Central memory CD8-positive, alpha-beta T cell (primary cell): ENCODE measurements at places on chromosomes 6 and 20.

- no peaks in the 10 kb centered on the region for H3K27me3 ChIP-seq
- no peaks in the 10 kb centered on the region for H3K4me1 ChIP-seq
- no peaks in the 10 kb centered on the region for H3K36me3 ChIP-seq
- H3K27ac ChIP-seq = no peak overlapping the region
- no peak overlapping the region for H3K4me3 ChIP-seq
Observed at GRCh38 chr6:43150051-43150751, 20.9 kb upstream of the SRF start.

- H3K4me3 ChIP-seq = no peak overlapping the region
- H3K27ac ChIP-seq = no peak overlapping the region
- H3K4me1 ChIP-seq = no peaks in the 10 kb centered on the region
- H3K36me3 ChIP-seq = peaks cover 1% of the 10 kb centered on the region
Observed at GRCh38 chr20:43284486-43284885, 94.8 kb upstream of the PTPRT start.

DNA sequence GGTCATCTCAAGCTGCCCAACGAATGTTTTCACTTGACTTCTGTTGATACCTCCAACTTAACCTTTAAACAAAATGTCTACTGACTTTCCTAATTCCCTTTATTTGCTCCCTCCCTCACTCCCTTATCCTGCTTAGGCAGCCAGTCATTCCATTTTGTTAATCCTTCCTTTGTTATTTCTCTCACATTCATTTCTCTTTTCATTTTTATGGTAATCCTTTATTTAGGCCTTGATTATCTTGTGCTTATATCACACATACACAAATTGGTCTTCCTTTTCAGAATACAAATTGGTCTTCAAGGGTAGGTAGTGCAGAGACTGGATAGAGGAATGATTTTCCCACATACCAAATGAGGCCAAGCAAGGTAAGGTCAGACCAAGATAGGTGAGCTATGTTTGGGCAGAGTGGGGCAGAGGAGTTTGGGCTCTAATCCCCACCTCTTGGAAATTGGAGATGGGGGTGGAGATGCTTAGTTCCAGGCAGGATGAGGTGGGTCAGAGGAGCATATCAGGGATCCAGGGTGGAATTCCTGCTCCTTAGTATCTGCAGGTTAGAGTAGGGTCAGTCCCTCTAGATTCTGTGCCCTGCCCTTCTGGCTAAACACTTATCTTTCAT, 2.0 kb upstream of the SPACA1 start:
- DNase-seq = no peak
- no peaks in the 10 kb centered on the region for H3K36me3 ChIP-seq
- no peaks in the 10 kb centered on the region for H3K4me1 ChIP-seq
- no peak overlapping the region for H3K27ac ChIP-seq
- H3K4me3 ChIP-seq = no peak overlapping the region
- peaks cover 27% of the 10 kb centered on the region for H3K27me3 ChIP-seq

DNA sequence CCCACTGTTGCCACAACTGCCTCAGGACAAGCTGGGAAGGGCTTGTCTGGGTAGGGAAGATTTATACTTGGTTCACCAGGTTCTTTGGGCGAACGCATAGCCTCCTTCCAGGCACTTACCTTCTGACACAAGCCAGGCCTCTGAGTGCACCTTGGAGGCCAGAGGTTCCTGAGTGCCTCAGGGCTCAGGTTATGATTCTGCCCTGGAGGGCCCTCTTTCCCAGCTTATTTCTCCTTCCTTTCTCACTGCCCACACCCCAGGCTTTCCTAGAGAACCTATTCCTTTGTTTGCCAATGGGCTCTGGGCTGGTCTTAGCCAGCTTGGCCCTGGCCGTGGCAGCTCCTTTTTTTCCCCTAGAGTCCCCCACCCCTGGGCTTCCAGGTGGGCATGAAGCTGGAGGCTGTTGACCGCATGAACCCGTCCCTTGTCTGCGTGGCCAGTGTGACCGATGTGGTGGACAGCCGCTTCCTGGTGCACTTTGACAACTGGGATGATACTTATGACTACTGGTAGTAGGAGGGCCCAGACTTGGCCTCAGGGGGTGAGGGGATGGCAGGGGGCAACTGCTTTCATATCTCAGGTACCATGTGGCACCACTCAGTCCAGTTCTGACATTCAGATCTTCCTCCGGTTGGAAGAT, 25.0 kb downstream of the L3MBTL1 start:
- no peaks in the 10 kb centered on the region for H3K4me1 ChIP-seq
- no peaks in the 10 kb centered on the region for H3K27me3 ChIP-seq
- H3K36me3 ChIP-seq = peaks cover 4% of the 10 kb centered on the region
- no peak overlapping the region for H3K27ac ChIP-seq
- no peak overlapping the region for H3K4me3 ChIP-seq
- no peak for DNase-seq

GRCh38 chr20:25015986-25016385, 23.4 kb upstream of the APMAP start:
- H3K36me3 ChIP-seq = peaks cover 31% of the 10 kb centered on the region
- H3K4me1 ChIP-seq = no peaks in the 10 kb centered on the region
- no peaks in the 10 kb centered on the region for H3K27me3 ChIP-seq
- no peak overlapping the region for H3K27ac ChIP-seq
- no peak for DNase-seq

- DNase-seq = no peak
- no peaks in the 10 kb centered on the region for H3K27me3 ChIP-seq
- H3K36me3 ChIP-seq = peaks cover 3% of the 10 kb centered on the region
- H3K4me3 ChIP-seq = no peak overlapping the region
Observed at GRCh38 chr6:106257195-106257594, 68.4 kb downstream of the ATG5 start.

DNA sequence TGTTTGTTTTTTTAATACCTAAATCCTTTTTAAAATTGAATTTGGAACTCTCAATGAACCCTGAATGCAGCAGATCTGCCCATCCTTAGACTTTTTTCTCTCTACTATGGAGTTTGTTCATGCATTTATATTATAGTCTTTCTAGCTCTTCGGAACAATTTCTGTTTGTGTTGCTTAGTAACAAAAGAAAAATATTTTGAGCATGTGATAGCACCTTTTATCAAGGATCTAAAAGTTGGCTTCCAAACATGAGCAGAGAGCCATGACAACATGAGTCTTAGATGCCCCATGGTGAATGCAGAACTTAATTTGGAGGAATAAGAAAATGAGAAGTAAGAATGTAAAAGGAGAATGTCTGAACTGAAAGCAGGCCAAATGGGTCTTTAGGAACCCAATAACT, 133.7 kb downstream of the EDN1 start:
- no peak overlapping the region for H3K4me3 ChIP-seq
- H3K36me3 ChIP-seq = no peaks in the 10 kb centered on the region
- H3K27me3 ChIP-seq = no peaks in the 10 kb centered on the region
- no peak overlapping the region for H3K27ac ChIP-seq
- no peak for DNase-seq

GRCh38 chr20:56748476-56749377, 119.6 kb downstream of the TFAP2C start:
- no peak for DNase-seq
- no peaks in the 10 kb centered on the region for H3K4me1 ChIP-seq

- H3K27me3 ChIP-seq = peaks cover 16% of the 10 kb centered on the region
- DNase-seq = no peak
- H3K27ac ChIP-seq = no peak overlapping the region
- H3K4me1 ChIP-seq = no peaks in the 10 kb centered on the region
- peaks cover 2% of the 10 kb centered on the region for H3K36me3 ChIP-seq
Observed at GRCh38 chr6:82264824-82265223, 17.3 kb upstream of the IBTK start.

GRCh38 chr6:3711776-3712175, 39.7 kb downstream of the PXDC1 start:
- no peak for DNase-seq
- H3K4me3 ChIP-seq = no peak overlapping the region
- no peaks in the 10 kb centered on the region for H3K4me1 ChIP-seq
- H3K36me3 ChIP-seq = no peaks in the 10 kb centered on the region
- no peak overlapping the region for H3K27ac ChIP-seq
- peaks cover 16% of the 10 kb centered on the region for H3K27me3 ChIP-seq

DNA sequence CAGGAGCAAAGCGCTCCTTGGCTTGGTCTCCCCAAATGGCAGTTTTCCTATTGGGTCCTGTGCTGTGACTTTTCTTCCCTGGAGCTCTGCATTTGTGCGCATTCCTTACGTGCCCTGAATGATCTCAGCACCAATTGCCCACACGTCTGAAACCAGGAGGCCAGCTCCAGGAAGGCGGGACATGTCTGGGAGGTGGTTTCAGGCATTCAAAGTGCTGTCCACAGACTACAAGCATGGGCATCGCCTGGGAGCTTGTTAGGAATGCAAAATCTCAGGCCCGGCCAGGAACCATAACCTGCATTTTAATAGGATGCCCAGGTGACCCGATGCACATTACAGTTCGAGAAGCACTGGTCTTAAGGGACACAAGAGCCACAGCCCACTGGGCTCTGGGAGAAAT, 239.6 kb downstream of the ANKRD60 start:
- no peak overlapping the region for H3K27ac ChIP-seq
- no peak overlapping the region for H3K4me3 ChIP-seq
- H3K27me3 ChIP-seq = peaks cover 59% of the 10 kb centered on the region

- no peaks in the 10 kb centered on the region for H3K36me3 ChIP-seq
- DNase-seq = no peak
Observed at GRCh38 chr6:149900620-149901443, 2.9 kb upstream of the RAET1E start.

GRCh38 chr6:121008553-121008952, 325.7 kb downstream of the TBC1D32 start:
- no peak overlapping the region for H3K4me3 ChIP-seq
- H3K36me3 ChIP-seq = no peaks in the 10 kb centered on the region
- no peak overlapping the region for H3K27ac ChIP-seq
- H3K4me1 ChIP-seq = no peaks in the 10 kb centered on the region
- no peaks in the 10 kb centered on the region for H3K27me3 ChIP-seq

GRCh38 chr20:64214952-64215351, 40.6 kb upstream of the PCMTD2 start:
- H3K4me1 ChIP-seq = peaks cover 27% of the 10 kb centered on the region
- H3K27ac ChIP-seq = no peak overlapping the region
- no peak for DNase-seq
- H3K4me3 ChIP-seq = no peak overlapping the region
- H3K36me3 ChIP-seq = peaks cover 3% of the 10 kb centered on the region
- peaks cover 11% of the 10 kb centered on the region for H3K27me3 ChIP-seq

DNA sequence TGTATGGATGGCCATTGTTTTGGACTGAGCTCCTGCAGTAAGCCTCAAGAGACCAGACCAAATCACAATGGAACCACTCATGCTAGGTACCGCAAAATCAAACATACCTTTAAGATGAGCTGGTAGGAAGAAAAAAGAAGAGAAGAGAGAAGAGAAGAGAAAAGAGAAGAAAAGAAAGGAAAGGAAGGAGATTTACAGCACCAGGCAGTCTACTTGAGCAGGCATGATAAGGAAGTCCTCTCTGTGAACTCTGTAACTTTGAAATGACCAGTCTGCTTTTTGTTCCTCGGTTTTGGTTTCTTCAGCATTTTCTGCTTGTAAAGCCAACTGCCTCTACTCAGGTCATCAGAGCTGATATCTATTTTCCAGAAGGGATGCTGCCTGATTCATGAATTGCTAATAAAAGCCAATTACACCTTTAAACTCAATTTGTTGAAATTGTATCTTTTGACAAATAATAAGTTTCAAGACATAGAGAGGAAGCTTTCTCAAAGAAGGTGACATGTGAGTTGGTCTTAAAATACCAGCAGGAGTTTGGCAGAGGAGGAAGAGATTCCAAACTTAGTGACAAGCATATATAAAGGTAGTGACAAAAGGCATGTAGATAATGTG, 134.3 kb downstream of the UNC5CL start:
- no peaks in the 10 kb centered on the region for H3K4me1 ChIP-seq
- no peak overlapping the region for H3K27ac ChIP-seq
- H3K4me3 ChIP-seq = no peak overlapping the region
- H3K36me3 ChIP-seq = no peaks in the 10 kb centered on the region
- H3K27me3 ChIP-seq = peaks cover 32% of the 10 kb centered on the region
- DNase-seq = no peak

GRCh38 chr6:55014321-55015088, 159.8 kb upstream of the HCRTR2 start:
- H3K27me3 ChIP-seq = no peaks in the 10 kb centered on the region
- no peaks in the 10 kb centered on the region for H3K4me1 ChIP-seq
- H3K36me3 ChIP-seq = no peaks in the 10 kb centered on the region

DNA sequence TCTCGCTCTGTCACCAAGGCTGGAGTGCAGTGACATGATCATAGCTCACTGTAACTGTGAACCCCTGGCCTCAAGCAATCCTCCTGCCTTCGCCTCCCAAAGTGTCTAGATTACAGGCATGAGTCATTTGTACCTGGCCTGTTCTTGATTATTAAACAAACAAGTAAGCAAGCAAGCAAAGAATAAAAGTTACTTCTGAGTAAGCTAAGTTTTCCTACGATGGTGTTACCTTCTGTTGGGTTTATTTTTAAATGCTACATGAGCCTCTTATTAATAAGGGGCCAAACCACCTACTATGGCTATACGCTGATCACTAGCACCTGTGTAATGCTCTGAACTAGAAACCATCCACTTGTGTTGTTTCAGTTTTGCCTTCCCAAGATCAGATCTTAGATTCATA, 50.8 kb downstream of the IL22RA2 start:
- DNase-seq = no peak
- H3K27ac ChIP-seq = no peak overlapping the region
- H3K36me3 ChIP-seq = no peaks in the 10 kb centered on the region
- no peak overlapping the region for H3K4me3 ChIP-seq
- no peaks in the 10 kb centered on the region for H3K27me3 ChIP-seq

- H3K27ac ChIP-seq = no peak overlapping the region
- peaks cover 42% of the 10 kb centered on the region for H3K27me3 ChIP-seq
- H3K36me3 ChIP-seq = no peaks in the 10 kb centered on the region
- H3K4me3 ChIP-seq = no peak overlapping the region
- H3K4me1 ChIP-seq = no peaks in the 10 kb centered on the region
Observed at GRCh38 chr6:157728183-157728881, 94.7 kb upstream of the SNX9 start.

GRCh38 chr6:144935661-144936060, 650.5 kb downstream of the UTRN start:
- H3K36me3 ChIP-seq = no peaks in the 10 kb centered on the region
- DNase-seq = no peak
- H3K4me1 ChIP-seq = no peaks in the 10 kb centered on the region
- no peak overlapping the region for H3K4me3 ChIP-seq
- no peak overlapping the region for H3K27ac ChIP-seq
- H3K27me3 ChIP-seq = no peaks in the 10 kb centered on the region

DNA sequence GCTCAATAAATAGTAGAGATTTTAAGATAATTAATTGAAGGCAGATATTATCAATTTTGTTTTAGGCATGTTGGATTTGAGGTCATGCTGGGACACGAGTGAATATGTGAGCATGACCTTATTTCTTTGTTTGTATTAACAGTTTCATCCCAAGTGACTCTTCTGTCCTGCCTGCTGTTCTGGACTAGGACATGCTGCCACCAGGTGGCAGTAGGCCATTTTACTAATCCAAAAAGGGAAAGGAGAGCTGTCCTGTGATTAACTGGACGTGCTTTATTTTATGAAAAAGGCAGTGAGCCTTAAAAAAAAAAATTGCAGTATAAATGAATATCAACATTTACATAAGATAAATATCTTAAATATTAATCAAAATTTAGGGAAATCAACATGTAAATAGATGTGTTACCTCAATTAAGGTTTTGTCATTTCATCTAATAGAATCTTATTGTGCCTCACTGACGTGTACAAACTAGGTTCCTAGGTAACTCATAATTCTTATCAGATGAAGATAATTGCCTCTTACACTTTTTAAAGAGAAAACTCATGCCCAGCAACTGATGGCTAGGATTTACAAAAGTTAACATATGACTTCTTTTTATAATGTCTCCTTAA, 49.8 kb downstream of the FRK start:
- peaks cover 31% of the 10 kb centered on the region for H3K27me3 ChIP-seq
- no peaks in the 10 kb centered on the region for H3K36me3 ChIP-seq
- H3K27ac ChIP-seq = no peak overlapping the region
- DNase-seq = no peak
- no peaks in the 10 kb centered on the region for H3K4me1 ChIP-seq

- no peak overlapping the region for H3K4me3 ChIP-seq
- no peak for DNase-seq
- H3K36me3 ChIP-seq = peaks cover 22% of the 10 kb centered on the region
- H3K27ac ChIP-seq = no peak overlapping the region
- H3K27me3 ChIP-seq = no peaks in the 10 kb centered on the region
- peaks cover 7% of the 10 kb centered on the region for H3K4me1 ChIP-seq
Observed at GRCh38 chr20:63106108-63106764, 99.5 kb upstream of the BHLHE23 start.
